A673 (cell line): ENCODE measurements at places on chromosomes 4 and X. TPM values are rescaled to one million over a fixed set of nuclear protein-coding genes. Genes with fewer than 3 reads are reported as not detected.

- no peak overlapping the region for H3K4me3 ChIP-seq
- peaks cover 5% of the 10 kb centered on the region for H3K27me3 ChIP-seq
- no peak for DNase-seq
- H3K36me3 ChIP-seq: no peaks in the 10 kb centered on the region
- H3K27ac ChIP-seq: no peak overlapping the region
These were observed 38.3 kb downstream of the LHFPL1 start for GRCh38 chrX:112641449-112641848.

GRCh38 chrX:1031521-1032430 is 180.7 kb downstream of the CRLF2 start:
- no peaks in the 10 kb centered on the region for H3K4me1 ChIP-seq
- H3K36me3 ChIP-seq: no peaks in the 10 kb centered on the region
- no peak overlapping the region for H3K27ac ChIP-seq

The TRAM1L1 gene
- total RNA-seq: 4.5 and 5.3 TPM in 2 replicates

GRCh38 chrX:32877592-32877991 is 333.8 kb downstream of the DMD start:
- no peak overlapping the region for H3K27ac ChIP-seq
- H3K36me3 ChIP-seq: no peaks in the 10 kb centered on the region
- no peaks in the 10 kb centered on the region for H3K27me3 ChIP-seq

DNA sequence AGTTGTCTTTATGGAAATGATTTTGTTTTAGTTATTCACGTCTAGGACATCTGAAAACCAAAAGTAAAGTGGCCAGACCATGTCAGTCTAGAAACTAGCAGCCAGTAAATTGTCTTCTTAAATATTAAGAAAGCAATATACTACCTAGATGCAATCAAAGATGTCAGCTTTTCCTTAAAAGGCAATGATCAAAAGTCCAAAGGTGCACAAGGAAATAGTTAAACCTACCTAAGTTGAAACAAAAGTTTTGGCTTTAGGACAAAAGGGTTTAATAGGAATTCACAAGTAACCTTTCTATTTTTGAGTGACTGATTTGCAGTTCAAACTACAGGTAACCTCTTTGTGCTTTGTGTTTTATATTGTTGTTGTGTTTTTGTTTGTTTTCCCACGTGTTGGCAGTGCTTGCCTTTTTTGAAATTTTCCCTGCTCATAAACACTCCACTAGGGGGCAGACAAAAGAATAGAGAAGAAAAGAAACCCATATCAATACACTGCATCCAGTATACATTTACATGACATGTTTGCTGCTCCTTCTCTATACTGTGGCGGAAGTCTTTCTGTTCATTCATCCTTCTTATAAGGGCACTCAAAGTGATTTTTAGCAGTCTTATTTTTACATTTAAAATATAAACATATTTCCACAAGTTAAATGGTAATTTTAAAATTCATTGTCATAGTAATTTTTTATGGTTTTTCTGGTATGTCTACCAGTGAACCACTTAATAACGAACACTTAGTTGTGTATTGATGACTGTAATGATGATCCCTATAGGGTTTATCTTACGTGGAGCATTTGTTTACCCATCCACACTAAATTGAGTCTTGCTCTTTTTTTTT is 62.7 kb downstream of the GAB1 start:
- H3K4me1 ChIP-seq: peaks cover 34% of the 10 kb centered on the region
- H3K36me3 ChIP-seq: no peaks in the 10 kb centered on the region
- H3K27ac ChIP-seq: no peak overlapping the region
- no peaks in the 10 kb centered on the region for H3K27me3 ChIP-seq
- peak; percentile 78 for DNase-seq

The ZMAT1 gene
- 1.2 and 2.5 TPM in 2 replicates for total RNA-seq

DNA sequence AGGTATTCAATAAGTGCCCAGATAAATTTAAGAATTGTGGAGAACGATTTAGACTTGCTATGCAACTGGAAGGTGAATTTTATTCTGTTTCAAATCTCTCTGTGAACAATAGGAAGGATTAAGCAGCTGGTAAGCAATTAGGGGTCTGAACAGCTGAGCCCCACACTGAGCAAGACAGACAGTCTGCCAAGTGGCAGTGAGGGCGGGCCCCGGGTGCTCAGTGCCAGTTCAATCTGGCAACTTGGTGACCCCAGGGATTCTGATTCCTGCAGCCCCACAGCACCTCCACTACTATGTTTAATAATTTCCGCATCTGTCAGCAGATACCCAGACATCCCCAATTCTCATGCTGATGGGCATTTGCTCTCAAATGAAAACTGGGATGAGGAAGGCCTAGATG is 317.3 kb downstream of the PPP1R2C start:
- H3K36me3 ChIP-seq: no peaks in the 10 kb centered on the region
- no peaks in the 10 kb centered on the region for H3K4me1 ChIP-seq
- H3K27ac ChIP-seq: no peak overlapping the region
- H3K27me3 ChIP-seq: no peaks in the 10 kb centered on the region

- no peaks in the 10 kb centered on the region for H3K4me1 ChIP-seq
- no peaks in the 10 kb centered on the region for H3K36me3 ChIP-seq
- no peaks in the 10 kb centered on the region for H3K27me3 ChIP-seq
- H3K27ac ChIP-seq: no peak overlapping the region
- H3K4me3 ChIP-seq: no peak overlapping the region
These were observed 166.5 kb downstream of the TBX22 start for GRCh38 chrX:80181079-80181478.

GRCh38 chr4:128603081-128603480 is 206.4 kb upstream of the JADE1 start:
- H3K36me3 ChIP-seq: no peaks in the 10 kb centered on the region
- H3K27me3 ChIP-seq: no peaks in the 10 kb centered on the region
- no peak overlapping the region for H3K27ac ChIP-seq
- H3K4me3 ChIP-seq: no peak overlapping the region
- no peaks in the 10 kb centered on the region for H3K4me1 ChIP-seq

DNA sequence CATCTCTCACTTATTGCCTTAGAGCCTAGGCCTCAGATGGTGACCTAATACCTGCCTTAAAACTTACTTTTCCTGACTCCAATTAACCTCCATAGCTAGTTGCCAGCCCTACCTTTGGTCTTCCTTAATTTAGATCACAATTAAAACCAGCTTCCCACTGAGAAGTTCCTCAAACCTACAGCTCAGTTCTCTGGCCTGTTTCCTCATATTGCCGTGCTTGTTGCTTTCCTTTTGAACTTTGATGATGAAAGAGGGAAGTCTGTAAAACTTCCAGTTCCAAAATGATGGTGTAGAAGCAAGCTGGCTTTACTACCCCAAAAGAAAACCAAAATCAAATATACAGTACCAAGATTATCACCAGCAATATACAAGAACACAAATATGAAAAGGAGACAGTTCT is 28.9 kb upstream of the CAMK2D start:
- no peak overlapping the region for H3K4me3 ChIP-seq
- no peak for DNase-seq
- H3K36me3 ChIP-seq: no peaks in the 10 kb centered on the region
- no peak overlapping the region for H3K27ac ChIP-seq

DNA sequence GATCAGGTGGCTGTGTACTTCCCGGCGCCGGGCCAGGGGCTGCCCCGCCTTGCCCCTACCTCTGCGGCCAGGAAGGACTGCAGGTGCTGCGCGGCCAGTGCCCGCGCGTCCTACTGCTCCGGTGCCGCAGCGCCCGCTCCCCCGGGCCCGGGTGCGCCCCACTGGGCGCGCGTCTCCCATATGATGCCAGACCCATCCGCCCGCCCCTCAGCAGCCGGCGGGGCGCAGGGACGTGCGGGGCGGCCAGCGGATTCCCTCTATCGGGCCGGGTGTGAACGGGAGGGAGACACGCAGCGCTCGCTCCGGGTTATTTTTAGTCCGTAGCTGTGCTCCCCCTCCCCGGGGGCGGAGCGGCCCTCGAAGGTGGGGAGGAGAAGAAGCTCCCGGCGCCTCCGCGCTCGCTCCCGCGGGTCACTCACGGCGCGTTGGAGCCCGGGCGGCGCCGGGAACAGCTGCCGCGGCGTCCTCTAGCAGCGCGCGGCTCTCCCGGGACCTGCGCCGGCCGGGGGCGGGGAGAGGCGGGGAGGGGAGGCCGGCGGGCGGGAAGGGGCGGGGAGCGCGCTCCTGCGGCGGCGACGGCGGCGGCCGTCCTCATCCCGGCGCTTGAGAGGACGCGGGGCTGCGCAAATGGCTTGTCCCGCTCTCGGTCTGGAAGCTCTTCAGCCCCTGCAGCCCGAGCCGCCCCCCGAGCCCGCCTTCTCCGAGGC is 103.6 kb downstream of the UCHL1 start:
- peak overlapping the region; percentile 60 for H3K4me3 ChIP-seq
- H3K27ac ChIP-seq: no peak overlapping the region
- H3K36me3 ChIP-seq: no peaks in the 10 kb centered on the region
- no peaks in the 10 kb centered on the region for H3K4me1 ChIP-seq
- peaks cover 45% of the 10 kb centered on the region for H3K27me3 ChIP-seq
